Epithelial cell of prostate (primary cell): ENCODE measurements at places on chromosomes 2 and 18.

GRCh38 chr2:110644357-110644756 is 33.5 kb downstream of the BUB1 start:
- no peak for DNase-seq

GRCh38 chr18:49926106-49926745 is 112.9 kb upstream of the ACAA2 start:
- no peak for DNase-seq

DNA sequence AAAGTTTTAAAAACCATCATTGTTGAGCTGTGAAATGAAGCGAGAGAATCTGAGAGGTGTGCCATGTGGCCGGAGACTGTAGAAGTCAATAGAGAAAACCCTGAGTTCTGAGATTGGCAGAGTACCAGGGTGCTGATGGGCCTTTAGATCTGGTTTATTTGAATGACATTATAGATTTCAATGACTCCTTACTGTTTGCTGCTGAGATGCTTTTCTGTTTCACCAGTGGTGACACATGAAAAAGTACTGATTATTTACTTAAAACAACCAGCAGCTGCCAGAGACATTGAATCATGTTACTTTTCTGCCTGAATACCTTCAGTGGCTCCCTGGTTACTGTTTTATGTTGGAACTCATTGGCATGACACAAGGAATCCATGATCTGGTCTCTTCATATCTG is 602.7 kb upstream of the ZNF804A start:
- peak; percentile 14 for DNase-seq

GRCh38 chr18:70698574-70698973 is 409.7 kb downstream of the SOCS6 start:
- no peak for DNase-seq

DNA sequence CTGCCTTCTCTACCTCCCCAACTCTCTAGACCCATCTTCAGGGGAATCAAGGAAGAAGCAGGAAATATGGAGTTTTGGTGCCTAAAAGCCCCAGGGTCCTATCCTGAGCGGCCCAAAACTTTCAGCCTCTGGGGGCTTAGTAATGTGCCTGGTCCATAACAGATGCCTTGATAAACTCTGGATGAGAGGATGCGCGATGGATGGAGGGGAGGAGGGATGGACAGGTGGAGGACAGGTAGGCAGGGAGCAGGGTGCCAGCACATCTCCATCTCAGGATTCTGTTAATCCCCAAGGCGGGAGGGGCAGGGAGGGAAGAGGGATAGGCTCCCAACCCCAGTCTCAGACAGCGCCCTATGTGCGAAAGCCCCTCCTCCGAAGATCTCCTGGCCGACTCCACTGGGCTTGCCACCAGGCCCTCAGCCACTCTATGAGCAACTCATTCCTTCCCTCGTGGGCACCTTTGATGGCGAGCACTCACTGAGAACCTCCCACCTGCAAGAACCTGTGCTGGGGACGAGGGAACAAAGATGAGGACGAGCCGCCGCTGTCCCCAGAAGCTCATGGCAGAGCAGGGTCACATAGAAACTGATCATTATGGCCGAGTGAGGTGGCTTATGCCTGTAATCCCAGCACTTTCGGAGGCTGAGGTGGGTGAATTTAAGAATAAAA is 23.1 kb downstream of the HS1BP3 start:
- DNase-seq = no peak

GRCh38 chr18:51520676-51521180 is 323.2 kb upstream of the MEX3C start:
- DNase-seq = no peak
